ENCODE measurements at places on chromosomes 12 and 14. TPM values are rescaled to one million over a fixed set of nuclear protein-coding genes. Genes with fewer than 3 reads are reported as not detected.

GRIN2B gene
- total RNA-seq: 19.0 TPM

ACSM4 gene
- not detected for total RNA-seq

SSPN gene
- 0.13 TPM for total RNA-seq

MUCL1 gene
- total RNA-seq: not detected

RNASE7 gene
- not detected for total RNA-seq

Measured in MG63 (cell line).